Cardiac muscle cell (in vitro differentiated cells and primary cell): ENCODE measurements at places on chromosomes 12 and 14. TPM values are rescaled to one million over a fixed set of nuclear protein-coding genes. Genes with fewer than 3 reads are reported as not detected.
A peak's percentile ranks its signal among the peaks of the same experiment; 100 is the strongest.

- peak; percentile 94 for DNase-seq
These were observed at the start of gene TRMT61A for GRCh38 chr14:103528587-103529382. TSS of gene TRMT61A (plus strand) at chr14:103529196. CDS start at chr14:103529979, 783 bp downstream.

LTBP2 gene
- polyA plus RNA-seq: 1.5 and 2.0 TPM in 2 replicates

DNA sequence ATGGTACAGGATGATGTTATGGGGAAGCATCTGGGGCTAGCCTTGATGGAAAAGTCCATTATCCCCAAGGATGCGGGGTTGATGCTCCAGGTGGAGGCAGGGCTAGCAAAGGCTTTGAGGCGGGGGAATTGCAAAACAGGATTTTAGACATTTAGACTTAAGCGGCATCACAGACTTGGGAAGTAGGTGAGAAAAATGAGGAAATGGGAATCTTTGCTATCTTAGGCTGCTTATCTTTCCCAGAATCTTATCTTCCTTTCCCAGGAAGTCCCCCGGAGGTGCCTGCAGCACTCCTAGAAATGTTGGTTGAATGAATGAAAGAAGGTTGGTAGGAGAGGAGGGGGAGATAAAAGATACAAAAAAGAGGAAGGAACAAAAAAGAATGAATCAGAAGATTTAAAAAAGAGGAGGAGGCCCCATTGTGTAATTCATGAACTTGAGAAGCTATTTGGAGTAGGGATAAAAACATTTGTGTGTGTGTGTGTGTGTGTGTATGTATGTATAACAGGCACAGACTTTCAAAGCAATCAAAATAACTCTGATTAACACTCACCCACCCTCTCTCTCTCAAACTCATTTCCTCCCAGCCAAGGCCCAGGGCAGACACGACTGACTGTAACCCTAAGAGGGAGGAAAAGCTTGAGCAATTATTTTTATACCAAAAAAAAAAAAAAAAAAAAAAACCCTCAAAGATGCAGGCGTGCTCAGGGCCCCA, 62.5 kb upstream of the TBX3 start:
- DNase-seq: no peak

- no peak for DNase-seq
These were observed 343.9 kb upstream of the FLRT2 start for GRCh38 chr14:85186082-85186481.

GRCh38 chr12:49043856-49044258, 16.7 kb downstream of the KMT2D start:
- peak; percentile 69 for DNase-seq

DNA sequence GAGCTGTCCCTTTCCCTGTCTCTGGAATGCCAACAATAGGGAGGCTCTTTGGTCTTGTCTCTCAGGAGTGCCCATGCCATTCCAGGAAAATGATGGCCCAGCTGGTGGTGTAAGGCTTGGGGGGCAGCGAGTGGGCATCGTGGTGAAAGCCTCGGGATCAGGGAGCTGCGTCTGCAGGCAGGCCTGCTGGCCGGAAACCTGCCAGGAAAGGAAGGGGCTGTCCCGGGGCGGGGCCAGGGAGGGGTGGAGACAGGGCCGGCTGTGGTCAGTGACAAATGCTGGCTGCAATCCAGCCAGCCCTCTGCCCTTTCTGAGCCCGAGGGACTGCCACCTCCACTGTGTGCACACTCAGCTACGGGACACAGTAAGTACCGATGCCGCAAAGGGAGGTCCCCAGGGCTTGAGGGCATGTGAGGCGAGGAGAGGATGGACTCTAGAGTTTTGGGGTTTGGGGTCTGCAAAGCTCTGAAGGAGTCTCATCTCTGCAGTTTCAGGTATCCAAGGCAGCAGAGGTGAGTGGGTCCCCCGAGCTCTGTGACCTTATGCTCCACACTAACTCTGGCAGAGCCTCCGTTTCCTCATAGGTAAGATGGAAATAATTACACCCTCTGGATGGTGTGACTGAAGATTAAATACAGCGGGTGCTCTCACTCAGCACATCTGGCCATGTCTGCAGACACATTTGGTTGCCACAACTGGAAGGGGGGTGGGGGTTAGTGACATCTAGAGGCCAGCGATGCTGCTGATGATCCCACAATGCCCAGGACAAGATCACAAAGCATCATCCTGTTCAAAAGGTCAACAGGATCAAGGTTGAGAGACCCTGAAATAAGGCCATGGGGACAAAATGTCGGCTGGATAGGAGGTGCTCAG, at the start of gene SERPINA5:
Gene SERPINA5, plus strand, starts transcription at position 300 of the 873 bp plus-strand sequence. CDS start 5,937 bp downstream, outside the sequence.
- DNase-seq: peak; percentile 73

SYNE3 gene
- polyA plus RNA-seq: 0.09 and 0.45 TPM in 2 replicates

KRT6C gene
- not detected in 2 replicates for polyA plus RNA-seq

- no peak for DNase-seq
These were observed 48.5 kb downstream of the BBS10 start for GRCh38 chr12:76299536-76300296.

DNA sequence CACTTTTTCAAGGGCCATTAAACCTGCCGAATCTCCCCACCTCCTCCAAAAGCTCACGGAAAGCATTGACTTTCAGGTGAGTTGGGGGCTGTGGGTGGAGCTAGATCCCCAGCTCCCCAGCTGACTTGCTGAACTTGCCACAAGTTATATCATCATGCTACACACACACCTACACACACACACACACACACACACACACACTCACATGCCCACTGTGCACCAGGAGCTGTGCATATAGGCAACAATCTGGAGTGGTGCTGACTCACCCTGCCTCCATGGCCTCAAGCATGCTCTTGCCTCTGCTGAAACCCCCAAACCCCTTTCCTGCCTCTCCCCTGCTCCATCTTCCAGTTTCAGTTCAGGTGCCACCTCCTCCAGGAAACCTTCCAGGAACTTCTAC, 26.1 kb downstream of the SERPINA3 start:
- no peak for DNase-seq

- DNase-seq: no peak
These were observed 151.6 kb downstream of the TTLL5 start for GRCh38 chr14:75812622-75813021.

OR4K13 gene
- polyA plus RNA-seq: not detected in 2 replicates

GLT1D1 gene
- 0.83 and 4.1 TPM in 2 replicates for polyA plus RNA-seq

GRCh38 chr12:121240484-121241101, 30.7 kb downstream of the P2RX4 start:
- DNase-seq: peak; percentile 89

DNA sequence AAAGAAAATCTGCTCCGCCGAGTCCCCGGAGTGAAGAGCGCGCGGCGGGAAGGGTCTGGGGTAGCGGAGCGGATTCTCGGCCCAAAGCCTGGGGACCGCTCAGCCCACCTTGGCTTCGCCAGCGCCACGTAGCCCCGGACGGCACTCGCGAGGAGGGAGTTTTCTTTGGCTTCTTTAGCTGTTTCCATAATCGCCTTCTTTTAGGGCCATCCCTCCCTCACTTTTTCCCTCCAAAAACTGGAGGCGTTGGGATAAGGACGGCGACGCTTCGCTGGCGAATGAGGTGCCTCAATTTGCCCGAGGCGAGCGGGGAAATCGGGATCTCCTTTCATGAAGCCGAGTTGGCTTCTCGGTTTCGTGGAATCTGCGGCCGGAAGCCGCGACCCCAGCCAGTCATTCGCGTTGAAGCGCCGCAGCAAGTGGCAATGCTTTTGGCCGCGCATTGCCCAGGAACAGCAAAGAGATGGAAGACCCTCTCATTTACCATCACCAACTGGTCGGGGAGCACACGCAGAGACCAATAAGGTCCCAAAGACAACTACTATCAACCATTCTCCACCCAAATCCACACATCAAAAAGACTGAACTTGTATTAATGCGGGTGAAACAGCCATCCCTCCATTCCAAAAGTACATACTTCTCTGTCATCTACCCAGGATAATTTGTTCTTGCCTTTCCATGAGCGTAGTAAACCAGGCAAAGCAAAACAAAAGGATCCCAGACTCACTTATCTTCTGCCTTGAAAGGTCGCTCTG, 8.4 kb upstream of the SIX1 start:
- DNase-seq: no peak

CRIP1 gene
- 196 and 203 TPM in 2 replicates for polyA plus RNA-seq

DNA sequence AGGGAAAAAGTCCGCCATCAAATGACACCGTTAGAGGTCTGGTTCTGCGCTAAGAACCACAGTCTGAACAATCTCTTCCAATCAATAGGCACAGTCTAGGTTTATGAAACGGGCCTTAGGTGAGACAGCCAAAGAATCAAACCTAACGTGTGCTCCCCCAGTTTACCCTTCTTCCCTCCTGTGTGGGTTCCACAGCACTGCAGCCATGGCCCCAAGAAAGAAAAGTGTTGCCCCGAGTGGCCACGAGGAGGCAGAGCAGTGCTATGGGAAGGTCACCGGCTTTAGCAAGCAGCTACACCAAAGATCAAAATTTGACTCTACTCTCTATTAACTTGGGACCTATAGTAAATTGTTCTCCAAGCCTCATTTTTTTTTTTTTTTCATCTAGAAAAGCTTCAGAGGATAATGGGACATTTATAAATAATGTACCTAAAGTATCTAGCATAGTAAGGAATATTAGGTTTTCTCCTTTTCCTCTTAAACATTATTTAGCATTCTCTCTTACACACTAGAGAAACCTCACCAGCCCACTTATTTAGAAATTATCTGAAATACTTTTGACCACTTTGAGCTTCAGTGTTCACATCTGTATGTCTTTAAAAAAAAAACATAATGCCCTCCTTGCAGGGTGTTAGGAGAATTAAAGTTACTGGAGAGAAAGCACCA, 70.2 kb upstream of the GPHB5 start:
- peak; percentile 67 for DNase-seq

- DNase-seq: no peak
These were observed 28.5 kb downstream of the JDP2 start for GRCh38 chr14:75456069-75456996.

GRCh38 chr14:23068789-23069412, 11.6 kb upstream of the CDH24 start:
- DNase-seq: peak; percentile 95

DNA sequence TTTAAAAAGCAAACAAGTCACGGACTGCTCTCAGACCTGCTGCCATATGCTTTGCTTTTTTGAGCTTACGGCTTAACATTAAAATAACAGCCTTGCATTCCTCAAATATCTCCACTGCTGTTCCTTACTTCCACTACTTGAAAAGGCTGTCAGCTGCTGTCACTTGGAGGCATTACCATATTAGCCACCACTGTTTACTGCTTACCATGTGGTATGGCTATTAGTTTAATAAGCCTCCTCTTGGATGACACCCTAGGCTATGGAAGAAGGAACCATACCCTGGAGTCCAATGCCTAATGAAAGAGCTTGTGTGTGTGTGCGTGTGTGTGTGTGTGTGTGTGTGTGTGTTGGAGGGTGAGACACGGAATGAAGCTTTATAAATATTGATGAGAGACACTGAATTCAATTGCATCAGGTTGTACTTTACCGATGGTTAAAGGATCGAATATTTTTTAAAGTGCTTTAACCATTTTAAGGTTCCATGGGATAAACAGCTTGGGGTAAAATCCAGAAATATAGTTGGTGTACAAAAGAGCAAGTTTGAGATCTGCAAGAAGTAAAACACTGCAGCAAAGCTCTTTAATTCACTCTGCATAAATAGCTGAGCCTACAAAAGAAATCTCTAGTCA, 174.5 kb downstream of the TTC7B start:
- no peak for DNase-seq

NEDD1 gene
- polyA plus RNA-seq: 22.0 and 30.6 TPM in 2 replicates

DNA sequence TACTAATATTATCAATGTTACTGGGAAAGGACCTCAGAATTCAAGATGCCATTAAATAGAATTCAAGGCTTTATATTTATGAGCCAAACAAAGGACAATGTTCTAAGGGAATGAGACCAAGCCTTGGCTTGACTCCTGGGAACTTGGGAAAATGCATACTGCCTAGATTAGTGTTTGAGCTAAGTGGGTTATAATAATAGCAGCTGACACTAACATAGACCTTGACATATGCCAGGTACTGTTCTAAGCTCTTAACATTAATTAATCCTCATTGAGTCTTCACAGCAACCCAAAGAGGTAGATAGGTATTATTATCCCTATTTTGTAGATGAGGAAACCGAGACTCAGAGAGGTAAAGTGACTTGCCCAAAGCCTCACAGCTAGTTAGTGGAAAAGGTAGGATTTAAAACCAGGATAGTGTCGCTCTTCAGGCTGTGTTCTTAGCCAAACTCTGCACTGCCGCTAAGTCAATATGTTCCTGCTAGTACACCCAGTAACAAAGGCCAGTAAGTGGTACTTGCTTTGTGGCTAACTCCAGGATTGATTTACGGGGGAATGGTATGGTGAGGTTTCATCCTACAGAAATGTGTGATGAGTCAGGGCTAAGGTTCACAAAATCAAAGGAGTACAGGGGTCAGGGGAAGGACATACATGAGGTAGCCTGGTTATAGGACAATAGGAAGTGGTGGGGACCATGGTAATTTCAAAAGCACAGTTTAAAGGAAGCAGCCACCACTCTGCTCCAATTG, 35.8 kb upstream of the PRKAB1 start:
- no peak for DNase-seq

DNA sequence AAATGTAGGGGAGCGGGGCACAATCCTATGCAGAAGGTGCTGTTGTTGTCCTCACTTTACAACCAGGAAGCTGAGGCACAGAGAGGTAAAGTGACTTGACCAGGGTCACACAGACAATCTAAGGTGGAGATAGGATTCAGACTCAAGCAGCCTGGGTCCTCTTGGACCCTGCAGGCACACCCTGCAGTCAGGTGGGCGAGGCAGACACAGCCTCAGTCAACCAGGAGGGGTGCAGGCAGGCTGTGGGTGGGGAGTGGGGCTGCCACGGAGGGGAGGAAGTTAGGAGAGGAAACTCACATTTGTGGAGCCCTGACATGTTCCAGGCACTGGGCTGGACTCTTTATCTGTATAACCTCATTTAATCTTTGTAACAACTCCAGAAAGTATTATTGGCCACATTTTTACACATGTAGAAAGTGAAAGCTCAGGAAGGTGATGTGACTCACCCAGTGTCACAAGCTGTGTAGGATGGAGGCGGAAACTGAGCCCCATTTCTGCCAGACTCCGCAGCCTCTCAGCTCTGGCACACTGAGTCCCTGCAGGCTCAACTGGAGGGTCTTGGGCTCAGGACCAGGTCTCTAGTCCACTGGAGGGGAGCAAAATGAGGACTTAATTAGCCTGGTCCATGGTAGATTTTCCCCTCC, 24.9 kb upstream of the CHGA start:
- peak; percentile 3 for DNase-seq

- DNase-seq: peak; percentile 85
These were observed 2.1 kb upstream of the INHBE start for GRCh38 chr12:57452937-57453509.

DNA sequence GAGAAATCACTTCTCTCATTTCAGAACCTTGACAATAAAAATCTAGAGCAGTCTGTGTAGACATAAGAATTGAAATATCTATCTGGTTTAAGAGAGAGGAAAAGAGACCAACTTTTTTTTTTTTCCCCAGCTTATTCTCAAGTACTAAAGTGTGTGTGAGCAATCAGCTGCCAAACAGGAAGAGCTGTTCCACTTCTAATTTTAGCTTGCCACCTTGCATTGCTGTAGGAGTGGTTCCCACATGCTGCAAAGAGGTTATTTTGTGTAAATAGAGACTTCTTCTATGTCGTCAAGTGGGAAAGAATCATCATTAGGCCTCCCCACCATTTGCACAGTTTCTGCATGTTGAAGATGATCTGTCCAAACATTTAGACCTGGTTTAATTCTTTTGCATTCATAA, 142.6 kb downstream of the NPAS3 start:
- no peak for DNase-seq
